HL-60 (cell line): ENCODE measurements at places on chromosomes 11 and 22.
A peak's percentile ranks its signal among the peaks of the same experiment; 100 is the strongest.

DNA sequence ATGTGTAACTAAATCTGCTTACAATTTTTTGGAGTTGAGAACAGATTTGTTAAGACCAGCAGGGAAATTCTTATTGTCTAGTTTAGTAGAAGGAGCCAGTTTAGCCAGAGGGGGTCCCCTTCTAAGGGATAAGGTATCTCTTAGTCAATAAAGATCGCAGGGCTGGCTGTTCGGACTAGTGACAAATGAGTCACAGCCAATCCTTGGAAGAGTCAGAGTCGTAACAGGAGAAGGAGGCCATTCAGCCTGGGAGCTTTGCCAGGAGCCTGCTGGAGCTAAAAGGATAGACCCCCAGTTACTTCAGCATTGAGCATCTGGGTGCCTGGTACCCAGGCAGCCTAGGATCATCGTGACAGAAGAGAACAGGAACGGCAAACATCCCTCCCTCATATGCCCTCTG, 191.6 kb upstream of the ARHGAP20 start:
- no peak for DNase-seq

GRCh38 chr11:46912526-46913150, 5.7 kb downstream of the LRP4 start:
- DNase-seq, result peak; percentile 37

GRCh38 chr22:35517769-35518530, 22.7 kb upstream of the RASD2 start:
- no peak for DNase-seq

DNA sequence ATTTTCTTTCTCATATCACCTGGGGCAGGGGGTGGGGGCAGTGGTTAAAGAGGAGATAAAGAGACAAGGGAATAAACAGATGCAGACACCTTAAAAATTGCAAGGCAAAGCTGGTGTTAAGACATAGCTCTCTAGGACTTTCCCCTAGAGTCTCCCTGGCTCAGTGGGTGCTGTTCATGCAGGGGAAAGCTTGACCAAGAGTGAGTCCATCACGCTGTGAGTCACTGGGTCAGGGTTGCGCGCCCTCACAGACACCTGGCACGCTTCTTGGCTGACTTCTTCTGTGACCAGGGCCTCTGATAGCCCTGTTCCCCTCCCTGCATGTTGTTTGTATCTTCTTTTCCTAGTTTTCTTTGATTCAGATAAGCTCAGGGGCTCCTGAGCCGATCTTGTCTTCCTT, 31.9 kb downstream of the COMMD9 start:
- DNase-seq, result no peak

- DNase-seq, result no peak
Measured at GRCh38 chr11:61621917-61622585, 41.2 kb upstream of the SYT7 start.

DNA sequence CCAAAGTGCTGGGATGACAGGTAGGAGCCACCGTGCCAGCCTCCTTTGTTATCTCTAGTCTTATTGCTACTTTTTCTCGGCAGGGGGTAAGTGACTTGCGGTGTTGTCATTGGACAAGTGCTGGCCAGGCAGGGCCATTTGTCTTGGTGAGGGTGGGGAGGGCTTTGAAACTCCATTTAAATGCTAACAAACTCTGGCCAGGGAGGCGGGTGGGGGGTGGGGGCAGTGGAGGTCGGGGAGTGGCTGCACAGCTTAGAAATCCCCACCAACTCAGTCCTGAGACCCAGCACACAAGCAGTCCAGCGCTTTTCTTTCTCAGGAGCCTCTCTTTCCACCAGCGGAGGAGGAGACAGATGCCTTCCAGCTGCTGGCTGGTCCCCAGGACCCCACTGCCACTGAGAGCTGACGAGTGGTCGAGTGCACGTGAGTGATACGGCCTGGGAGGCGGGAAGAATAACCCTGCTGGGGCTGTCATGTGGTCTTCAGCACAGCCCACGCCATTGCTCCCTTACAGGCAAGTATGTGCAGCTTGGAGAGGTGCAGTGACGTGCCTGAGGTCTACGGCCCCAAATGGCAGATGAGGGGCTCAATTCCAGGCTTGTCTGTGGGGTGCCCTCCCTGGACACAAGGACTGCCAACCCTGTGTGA, 24.2 kb upstream of the OSBPL5 start:
- DNase-seq, result no peak

GRCh38 chr11:8624698-8625097, 30.7 kb upstream of the STK33 start:
- no peak for DNase-seq

- DNase-seq, result no peak
Measured at GRCh38 chr22:44175676-44176075, 5.0 kb upstream of the PARVG start.

DNA sequence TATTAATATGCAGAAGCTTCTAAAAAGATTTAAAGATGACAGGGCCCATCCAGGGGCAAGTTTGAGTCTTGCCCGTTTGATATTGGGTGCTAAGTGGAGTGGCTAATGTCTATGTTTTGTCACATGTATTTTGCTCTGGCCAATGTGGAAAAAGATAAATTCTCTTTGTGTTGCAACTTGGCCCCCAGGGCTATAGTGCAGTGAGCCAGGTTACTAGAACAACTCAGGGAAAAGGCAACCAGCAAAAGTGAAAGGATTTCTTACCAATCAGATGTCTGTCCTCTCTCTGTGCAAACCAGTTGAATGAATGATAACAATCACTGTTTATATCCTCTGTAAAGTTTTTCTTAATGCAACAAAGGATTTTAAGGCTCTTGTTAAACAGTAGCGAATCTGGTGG, 4.6 kb upstream of the CLNS1A start:
- no peak for DNase-seq

- peak; percentile 72 for DNase-seq
Measured at GRCh38 chr22:45212306-45212709, 28.4 kb downstream of the KIAA0930 start.

DNA sequence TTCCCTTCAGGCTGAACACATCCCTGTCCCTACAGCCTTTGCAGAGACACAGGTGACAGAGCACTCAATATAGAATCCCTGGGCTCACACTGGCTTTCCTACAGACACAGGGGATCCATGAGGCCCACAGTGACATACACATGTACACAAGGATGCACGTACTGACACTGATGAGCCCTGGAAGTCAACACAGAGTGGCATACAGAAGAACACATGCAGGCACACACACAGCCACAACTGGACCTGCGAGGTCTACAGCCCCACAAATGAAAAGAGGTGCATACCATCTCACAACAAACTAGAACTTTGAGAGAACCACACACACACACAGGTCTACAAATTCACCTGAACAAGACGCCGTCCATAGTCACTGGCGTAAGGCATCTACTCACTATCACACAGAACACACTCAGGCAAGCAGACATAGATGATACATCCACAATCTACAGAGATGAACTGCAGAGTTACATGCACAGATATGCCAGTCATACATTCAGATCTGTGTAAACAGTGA, 3.5 kb upstream of the ZNF74 start:
- no peak for DNase-seq

DNA sequence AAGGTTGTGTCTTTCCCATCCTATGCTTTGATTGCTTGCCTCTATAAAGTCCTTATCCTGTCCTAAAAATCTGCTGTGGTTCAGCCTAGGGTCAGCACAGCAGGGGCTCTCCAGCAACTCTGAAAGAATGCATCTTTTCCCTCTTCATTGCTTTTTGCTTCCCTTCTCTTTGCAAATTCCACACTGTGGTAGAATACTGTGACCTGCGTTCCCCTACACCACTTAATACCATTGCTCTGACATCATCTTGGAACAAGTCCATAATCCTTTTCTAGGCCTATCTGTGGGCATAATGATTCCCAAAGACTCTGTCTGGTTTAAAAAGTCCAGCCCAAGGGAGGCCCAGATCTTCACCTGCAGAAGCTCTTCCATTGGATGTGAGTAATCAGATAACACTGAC, 177.7 kb downstream of the NAV2 start:
- no peak for DNase-seq

GRCh38 chr11:78996007-78996406, 421.3 kb upstream of the NARS2 start:
- DNase-seq, result no peak

- DNase-seq, result no peak
Measured at GRCh38 chr11:45676522-45677095, 11.2 kb upstream of the CHST1 start.

GRCh38 chr11:22903782-22904181, 43.5 kb upstream of the CCDC179 start:
- DNase-seq, result no peak

DNA sequence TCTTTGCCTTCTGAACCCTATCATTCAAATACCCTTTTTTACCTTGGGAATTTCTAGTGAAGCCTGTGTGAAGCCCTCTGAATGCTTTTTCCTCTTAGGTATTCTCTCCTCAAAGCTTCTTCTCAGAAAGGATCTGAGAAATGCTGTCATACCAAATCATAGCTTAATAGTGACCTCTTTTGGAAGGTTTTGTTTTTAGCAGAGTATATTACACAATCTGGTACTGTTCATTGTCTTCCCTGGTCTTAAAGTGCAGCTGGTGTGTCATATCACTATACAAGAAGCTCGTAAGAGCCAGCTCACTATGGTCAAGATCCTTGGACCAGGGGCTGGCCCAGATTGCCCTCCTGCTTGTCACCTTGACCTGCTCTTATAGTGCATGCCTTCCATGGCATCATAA, 204.4 kb upstream of the ANO5 start:
- DNase-seq, result no peak

- DNase-seq, result no peak
Measured at GRCh38 chr11:77471558-77472193, 2.2 kb downstream of the PAK1 start.

GRCh38 chr11:44374001-44374400, 64.1 kb upstream of the ALX4 start:
- DNase-seq, result no peak

GRCh38 chr11:103545551-103545950, 436.3 kb downstream of the DYNC2H1 start:
- no peak for DNase-seq

DNA sequence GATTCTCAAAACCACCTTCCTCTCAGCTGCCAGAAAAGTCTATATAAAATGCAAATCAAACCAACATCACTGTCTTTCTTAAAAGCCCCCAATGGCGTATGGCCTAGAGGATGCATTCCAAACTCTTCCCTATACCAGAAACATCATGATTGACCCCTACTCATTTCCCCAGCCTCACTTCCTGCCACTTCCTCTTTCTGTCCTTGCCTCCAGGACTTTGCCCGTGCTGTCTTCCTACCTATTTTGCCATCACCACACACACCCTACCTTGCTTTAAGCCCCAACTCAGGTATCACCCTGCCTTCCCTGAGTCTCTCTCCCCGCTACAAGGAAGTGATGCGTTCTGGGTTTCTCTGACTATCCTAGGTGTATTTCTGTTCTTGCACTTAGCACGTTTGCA, 8.1 kb downstream of the POU2AF2 start:
- DNase-seq, result no peak

DNA sequence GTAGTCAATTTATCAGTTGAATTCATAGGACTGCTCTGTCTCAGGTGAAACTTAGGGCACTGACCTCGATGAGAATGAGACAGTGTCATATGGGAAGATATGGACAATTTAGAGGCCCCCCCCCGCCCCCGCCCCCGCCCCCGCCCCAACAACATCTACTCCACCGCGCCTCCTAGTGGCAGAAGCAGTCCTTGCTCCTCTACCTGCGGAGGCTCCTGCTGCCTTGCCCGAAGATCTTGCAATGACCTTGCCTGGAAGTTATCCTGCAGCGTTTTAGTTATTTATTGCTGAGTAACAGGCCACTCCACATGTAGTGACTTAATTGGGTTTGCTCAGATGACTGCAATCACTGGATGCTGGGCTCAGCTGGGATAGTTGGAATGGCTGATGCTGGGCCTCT, 15.2 kb downstream of the SERPINH1 start:
- DNase-seq, result no peak

- DNase-seq, result peak; percentile 47
Measured at GRCh38 chr22:50531962-50532674, 2.3 kb upstream of the TYMP start.

DNA sequence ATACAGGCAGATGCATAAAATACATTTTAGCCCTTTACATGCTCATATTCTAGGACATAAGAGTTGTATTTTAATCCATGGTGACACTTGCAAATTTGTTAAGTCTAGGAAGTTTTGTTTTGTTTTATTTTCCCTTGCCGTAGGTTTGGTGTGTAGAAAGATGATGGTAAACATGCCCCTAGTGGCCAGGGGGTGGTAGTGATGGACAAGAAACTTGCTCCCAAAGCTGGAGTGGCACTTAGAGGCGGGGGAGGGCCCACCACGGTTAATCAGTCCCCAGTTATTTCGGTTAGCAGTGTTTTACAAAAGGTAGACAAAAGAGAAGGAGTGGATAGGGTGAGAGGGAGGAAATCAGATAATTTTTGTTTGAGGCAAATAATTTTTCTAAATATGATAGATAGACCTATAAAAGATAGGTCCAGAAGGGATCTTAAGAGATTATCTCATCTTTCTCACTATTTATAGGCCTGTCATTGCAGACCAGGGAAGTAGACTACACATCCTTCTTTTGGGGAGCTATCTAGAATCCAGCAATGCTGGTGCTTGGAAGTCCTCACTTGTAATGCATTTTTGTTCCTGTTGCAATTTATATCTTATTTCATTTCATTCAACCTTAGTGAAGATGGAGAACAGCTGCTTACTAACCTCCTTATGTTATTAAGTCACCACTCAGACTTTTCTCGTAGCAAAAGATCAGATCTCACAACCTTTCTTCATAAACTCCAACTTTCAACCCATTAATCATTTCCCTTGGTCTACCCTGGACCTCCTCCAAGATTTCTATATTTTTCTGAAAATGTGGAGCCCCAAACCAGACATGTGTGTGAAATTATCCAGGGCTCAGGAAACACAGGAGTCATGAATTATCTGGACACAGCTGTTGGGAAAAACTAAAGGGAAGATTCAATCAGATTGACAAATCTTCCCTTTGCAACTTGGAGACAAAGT, 5.9 kb upstream of the BDNF start:
- DNase-seq, result no peak

DNA sequence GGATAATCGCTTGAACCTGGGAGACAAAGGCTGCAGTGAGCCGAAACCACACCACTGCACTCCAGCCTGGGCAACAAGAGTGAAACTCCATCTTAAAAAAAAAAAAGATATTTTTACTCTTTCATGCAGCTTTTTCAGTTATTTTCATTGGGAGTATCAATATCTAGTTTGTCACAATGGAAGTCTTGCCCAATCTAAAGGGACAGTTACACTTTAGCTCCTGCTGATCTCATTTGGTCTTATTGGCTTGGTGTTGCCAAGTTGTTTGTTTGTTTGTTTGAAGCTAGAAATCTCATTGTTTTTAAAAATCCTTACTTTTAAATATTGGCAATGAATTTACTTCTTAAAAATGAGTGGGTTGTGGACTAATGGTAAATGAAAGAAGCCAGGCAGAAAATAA, 24.7 kb downstream of the CEP295 start:
- DNase-seq, result no peak

- DNase-seq, result no peak
Measured at GRCh38 chr11:119295178-119295577, 21.8 kb downstream of the MCAM start.

- no peak for DNase-seq
Measured at GRCh38 chr11:135009125-135009524, 597.1 kb upstream of the B3GAT1 start.
